ENCODE measurements at places on chromosomes 5 and 9.

DNA sequence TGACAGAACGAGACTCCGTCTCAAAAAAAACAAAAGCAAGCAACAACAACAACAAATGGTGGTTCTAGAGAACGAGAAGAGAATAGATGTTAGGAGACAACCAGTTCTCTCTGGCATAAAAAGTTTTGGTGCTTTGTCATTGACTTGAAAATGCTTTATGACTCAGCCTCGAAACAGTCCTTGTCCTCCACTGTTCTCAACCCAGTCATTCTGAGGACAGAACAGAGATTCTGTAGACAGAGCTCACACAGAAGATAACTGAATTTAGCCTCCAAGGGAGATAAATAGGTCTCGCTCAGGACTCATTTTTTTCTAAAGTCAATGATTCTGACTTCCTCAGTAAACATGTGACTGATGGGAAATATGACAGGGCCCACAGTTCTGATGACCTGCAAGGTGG, 76.0 kb upstream of the FSTL4 start:
- no peak for DNase-seq

DNA sequence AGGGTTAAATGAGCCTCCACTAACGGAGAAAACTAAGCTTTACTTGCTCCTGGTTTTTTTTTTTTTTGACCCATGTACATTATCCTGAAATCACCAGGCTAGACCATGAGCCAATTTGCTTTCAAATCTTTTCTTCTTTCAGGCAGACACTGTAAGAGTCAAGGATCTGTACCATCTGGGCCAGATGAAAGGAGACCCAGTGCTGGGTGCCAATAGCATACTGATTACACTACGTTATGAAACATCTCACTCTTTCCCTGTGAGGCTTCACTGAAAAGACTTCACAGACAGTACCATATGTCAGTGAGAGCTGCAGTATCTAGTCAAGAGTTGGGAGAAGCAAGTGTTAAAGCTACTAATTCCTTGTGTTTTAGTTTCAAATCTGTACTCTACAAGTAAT, 161.2 kb upstream of the PTPRD start:
- DNase-seq: no peak

- no peak for DNase-seq
Observed at GRCh38 chr5:75281716-75282465, 45.2 kb upstream of the ANKRD31 start.

DNA sequence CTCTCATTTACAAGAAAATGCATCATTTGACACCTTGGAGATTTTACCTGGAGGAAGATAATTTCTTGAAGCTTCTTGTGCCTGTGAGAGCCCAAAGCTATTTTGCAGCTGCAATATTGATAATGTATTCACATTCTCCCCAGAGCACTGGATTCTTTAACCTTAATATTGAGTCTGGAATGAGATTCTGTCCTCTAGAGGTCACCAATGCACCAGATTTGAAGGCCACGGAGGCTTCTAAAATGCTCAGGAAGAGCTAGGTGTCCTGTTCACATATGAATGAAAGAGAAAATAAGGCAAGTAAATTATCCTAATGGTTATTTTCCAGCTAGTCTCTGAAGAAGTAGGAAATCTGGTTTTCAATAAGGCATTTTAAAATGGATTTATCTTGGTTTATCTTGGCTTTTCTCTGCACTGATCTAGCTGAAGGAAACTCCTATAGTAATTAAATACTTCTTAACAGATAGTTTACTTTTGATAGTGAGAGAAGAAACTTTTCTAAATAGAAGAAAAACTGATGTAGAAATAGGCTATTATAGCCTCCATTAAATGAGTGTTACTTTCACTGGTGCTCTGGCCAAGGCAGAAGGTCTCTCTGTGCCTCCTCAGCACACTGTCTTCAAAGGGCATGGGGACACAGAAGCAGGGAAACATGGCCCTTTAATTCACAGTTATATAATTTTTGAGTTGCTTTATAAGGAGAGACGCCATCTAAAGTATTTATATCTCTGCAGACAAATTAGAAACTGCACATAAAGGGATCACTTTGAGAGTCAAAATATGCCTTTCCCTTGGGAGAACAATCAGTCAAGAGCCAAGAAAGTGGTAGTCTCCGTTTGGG, 297.0 kb upstream of the ACTBL2 start:
- DNase-seq: peak; percentile 48

DNA sequence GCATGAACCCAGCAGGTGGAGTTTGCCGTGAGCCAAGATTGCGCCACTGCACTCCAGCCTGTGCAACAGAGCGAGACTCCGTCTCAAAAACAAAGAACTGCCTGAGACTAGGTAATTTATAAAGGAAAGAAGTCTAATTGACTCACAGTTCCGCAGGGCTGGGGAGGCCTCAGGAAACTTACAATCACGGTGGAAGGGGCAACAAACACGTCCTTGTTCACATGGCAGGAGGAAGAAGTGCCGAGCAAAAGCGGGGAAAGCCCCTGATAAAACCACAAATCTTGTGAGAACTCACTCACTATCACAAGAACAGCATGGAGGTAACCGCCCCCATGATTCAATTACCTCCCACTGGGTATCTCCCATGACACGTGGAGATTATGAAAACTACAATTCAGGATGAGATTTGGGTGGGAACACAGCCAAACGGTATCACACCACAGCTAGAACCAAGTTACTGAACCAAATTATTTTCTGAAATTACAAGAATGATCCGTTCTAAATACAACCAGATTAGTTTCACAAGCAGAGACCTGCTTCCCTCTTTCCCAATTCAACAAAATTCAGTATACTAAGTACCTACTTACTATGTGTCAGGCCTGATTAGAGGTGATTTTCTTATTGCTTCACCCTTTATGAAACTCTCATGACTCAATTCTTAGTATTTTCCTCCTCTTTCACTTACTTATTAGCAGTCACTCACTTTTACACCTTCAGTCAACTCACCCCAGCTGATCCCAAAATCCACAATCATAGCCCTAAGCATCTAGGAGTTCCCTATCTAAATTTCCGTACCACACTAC, 8.4 kb downstream of the UBTD2 start:
- DNase-seq: no peak

- no peak for DNase-seq
Observed at GRCh38 chr9:113499153-113499875, 35.8 kb downstream of the RGS3 start.

DNA sequence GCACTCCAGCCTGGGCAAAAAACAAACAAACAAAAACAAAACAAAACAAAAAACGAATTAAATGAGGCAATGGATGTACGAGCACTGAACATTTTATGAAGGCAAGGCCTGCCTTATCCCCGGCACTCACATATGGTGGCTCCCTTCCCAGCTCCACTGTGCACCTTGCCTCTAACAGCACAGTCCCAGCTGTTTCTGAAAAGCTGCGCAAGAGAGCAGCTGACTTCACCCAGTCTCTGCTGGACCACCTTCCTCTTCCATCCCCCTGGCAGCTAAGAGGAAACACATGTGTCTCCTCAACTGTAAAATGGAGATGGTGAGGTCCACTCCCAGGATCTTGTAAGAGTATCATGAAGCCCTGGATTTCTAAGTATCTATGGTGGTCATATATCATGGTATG, 100.7 kb downstream of the KLF4 start:
- no peak for DNase-seq
